ENCODE measurements at places on chromosomes 6 and 20.

GRCh38 chr20:17501701-17502100 lies 29.5 kb downstream of the BFSP1 start:
- no peak for DNase-seq

DNA sequence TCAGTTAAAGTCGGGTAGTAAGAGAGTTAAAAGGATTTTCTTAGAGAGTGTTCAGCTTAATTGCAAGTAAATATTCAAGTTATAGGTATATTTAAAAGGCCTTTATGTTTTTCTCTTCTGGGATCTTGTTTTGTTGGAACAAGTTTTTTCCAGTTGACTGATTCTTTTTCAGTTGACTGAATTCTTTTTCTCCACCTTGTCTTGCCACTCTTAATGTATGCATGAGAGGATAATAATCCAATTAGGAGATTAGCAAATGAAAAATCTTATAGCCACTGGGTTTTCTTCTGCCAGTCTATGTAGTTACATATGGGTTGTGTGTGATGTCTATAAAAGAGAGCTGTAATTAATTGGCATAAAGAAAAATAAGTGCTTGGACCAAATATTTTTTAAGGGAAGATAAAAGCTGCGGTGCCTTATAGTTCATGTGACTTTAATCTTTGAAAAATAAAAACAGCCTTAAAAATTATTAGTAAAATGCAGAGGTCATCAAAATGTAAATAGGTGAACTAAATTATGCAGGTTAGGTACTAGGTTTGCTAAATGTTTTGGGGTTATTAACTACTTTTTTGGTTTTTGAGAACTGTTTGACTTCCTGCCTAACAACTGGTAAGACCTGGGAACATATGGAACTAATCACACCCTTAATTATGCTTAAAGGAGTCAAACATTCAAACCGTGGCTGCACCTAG lies 367.2 kb downstream of the HTR1B start:
- no peak for DNase-seq

- DNase-seq: no peak
Measured at GRCh38 chr20:39825950-39826349, 863.1 kb downstream of the MAFB start.

DNA sequence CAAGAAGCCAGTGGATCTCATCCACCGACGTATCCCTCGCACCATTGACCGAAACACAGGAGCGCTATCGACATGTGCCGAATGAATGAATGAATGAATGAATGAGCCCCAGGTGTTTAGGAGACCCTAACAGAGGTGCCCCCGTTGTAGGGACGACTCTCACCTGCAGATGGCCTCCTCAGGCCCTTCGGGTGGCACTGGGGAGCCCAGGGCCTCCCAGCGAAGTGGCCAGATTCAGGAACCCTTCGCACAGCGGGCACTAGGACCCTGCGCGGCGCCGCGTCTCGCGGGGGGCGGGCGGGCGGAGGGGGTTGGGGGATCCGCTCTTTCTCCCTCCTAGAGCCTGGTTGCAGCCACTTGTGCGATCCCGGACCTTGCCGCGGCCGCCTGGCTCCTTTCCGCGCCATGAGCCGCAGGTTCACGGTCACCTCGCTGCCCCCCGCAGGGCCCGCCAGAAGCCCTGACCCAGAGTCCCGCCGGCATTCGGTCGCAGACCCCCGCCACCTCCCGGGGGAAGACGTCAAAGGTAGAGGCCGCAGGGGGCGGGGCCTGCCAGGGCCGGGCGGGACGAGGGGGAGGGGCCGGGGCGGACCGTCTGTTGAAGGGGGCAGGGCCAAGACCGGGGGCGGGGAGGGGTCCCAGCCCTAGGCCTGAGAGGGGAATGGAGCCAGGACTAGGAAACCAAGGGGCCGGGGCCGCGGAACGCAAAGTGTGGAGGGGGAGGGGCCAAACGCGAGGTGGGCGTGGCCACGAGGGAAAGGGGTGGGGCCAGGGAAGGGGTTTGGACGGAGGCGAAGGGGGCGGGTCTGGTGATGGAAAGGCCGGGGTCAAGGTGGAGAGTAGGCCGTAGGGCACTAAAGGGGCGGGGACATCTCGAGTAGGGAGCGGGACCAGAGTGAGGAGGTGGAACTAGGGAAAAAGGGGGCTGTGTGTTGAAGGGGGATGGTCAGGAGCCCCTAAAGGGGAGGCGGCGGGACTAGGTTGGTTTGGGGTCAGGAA lies 7.4 kb upstream of the SLC12A5 start:
- no peak for DNase-seq

- DNase-seq: no peak
Measured at GRCh38 chr6:111230351-111231089, 143.2 kb downstream of the SLC16A10 start.

GRCh38 chr6:39517756-39518155 lies 195.3 kb upstream of the KCNK16 start:
- DNase-seq: no peak
